ENCODE measurements at places on chromosomes 11 and 22. TPM values are rescaled to one million over a fixed set of nuclear protein-coding genes. Genes with fewer than 3 reads are reported as not detected.

DNA sequence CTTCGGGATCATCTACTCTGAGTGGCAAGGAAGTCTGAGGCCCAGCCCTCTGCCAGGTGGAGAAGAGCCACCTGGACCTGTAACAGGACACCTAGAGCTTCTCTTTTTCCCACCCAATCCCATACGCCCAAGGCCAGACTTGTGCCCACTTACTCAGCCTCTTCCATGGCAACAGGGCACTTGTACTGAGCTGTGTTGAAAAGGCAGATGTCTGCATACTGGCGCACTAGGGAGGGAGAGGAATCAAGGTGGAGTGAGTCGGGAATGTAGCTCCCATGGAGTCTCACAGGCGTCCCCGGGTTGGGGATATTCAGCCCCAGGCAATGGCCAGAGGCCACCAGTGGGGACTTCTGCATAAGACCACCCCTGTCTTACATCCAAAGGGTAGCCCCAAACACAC lies 36.1 kb downstream of the TPBGL start:
- DNase-seq = no peak
- no peak overlapping the region for H3K4me3 ChIP-seq
- H3K36me3 ChIP-seq = peaks cover 36% of the 10 kb centered on the region

- peaks cover 3% of the 10 kb centered on the region for H3K27me3 ChIP-seq
- no peak overlapping the region for H3K4me3 ChIP-seq
- no peak for DNase-seq
- H3K27ac ChIP-seq = no peak overlapping the region
These were observed 65.4 kb downstream of the TP53I11 start for GRCh38 chr11:44885065-44885810.

GRCh38 chr11:130858215-130858614 lies 58.1 kb downstream of the SNX19 start:
- no peaks in the 10 kb centered on the region for H3K27me3 ChIP-seq
- H3K4me3 ChIP-seq = no peak overlapping the region
- H3K4me1 ChIP-seq = peaks cover 16% of the 10 kb centered on the region
- DNase-seq = no peak
- H3K36me3 ChIP-seq = no peaks in the 10 kb centered on the region

- peaks cover 59% of the 10 kb centered on the region for H3K4me1 ChIP-seq
- H3K27ac ChIP-seq = no peak overlapping the region
- H3K36me3 ChIP-seq = peaks cover 20% of the 10 kb centered on the region
- DNase-seq = no peak
- H3K27me3 ChIP-seq = no peaks in the 10 kb centered on the region
- no peak overlapping the region for H3K4me3 ChIP-seq
These were observed 11.7 kb downstream of the CAPRIN1 start for GRCh38 chr11:34063061-34063795.

DNA sequence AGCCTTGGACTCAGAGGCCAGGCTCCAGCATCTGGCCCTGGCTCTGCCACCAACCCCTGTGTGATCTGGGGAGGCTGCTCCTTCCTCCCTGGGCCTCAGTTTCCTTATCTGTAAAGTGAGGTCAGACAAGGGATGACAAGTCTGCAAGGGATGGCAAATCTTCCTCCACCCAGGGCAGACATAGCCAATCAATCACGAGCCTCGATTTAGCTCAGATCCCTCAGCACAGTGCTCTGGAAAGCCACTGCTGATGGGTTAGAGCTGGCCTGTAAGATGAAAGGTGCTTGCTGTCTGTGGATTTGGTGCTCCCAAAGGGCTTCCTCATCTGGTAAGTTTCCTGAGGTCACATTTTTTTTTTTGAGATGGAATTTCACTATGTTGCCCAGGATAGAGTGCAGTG lies 20.2 kb downstream of the NPTXR start:
- no peaks in the 10 kb centered on the region for H3K4me1 ChIP-seq
- peaks cover 14% of the 10 kb centered on the region for H3K27me3 ChIP-seq
- no peak for DNase-seq
- no peak overlapping the region for H3K27ac ChIP-seq

GRCh38 chr11:115144914-115145313 lies 359.3 kb downstream of the CADM1 start:
- H3K27ac ChIP-seq = no peak overlapping the region
- no peak overlapping the region for H3K4me3 ChIP-seq
- no peaks in the 10 kb centered on the region for H3K36me3 ChIP-seq

DNA sequence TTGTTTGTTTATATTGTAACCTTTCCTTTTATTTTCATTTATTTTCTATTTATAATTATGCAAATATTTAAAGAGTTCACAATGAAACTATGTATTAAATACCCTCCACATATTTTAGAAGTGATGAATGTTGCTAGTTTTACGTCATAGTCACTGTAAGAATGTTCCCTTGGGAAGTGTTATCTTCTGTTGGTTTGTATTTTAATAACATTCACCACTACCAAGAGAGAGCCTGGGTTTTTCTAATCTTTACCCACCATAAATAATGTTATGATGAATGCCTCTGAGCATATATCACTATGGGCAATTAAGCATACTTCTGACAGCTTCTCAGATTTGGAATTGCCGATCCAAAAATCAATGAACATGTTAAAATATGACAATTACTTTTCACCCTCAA lies 80.7 kb downstream of the GGT1 start:
- H3K27me3 ChIP-seq = peaks cover 33% of the 10 kb centered on the region
- H3K36me3 ChIP-seq = no peaks in the 10 kb centered on the region
- H3K4me1 ChIP-seq = no peaks in the 10 kb centered on the region
- no peak overlapping the region for H3K27ac ChIP-seq
- DNase-seq = no peak
- no peak overlapping the region for H3K4me3 ChIP-seq

DNA sequence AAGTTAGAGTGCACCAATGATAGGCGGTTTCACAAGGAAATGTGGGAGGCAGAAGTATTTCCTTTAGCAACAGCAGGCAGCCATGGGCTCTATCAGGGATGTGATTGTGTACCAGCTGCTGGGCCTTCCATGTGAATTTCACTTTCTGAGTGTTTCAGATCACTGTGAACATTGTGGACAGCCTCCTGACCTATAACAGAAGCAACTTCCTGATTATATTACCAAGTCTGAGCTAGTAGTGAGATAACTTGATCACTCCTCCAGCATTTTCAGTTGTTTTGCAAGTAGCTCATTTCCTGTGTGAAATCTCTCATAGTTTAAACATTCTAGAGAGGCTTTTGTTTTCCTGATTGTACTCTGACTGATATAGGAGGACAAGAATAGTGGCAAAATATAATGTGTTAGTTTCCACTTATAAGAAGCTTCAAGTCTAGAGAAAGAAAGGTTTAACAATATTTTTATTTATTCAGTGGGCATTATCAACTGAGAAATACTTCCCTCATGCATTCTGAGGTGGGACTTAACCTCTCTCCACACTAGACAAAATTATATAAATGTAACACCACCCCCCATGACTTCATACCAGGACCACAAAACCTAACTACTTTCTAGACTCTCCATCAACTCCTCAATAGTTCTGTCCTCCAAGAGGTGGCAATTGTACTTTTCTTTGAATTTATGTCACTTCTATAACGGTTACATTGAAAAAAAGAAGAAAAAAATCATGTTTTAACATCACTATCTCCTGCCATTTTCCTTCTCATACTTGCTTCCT lies 184.2 kb upstream of the LUZP2 start:
- DNase-seq = no peak
- H3K4me1 ChIP-seq = no peaks in the 10 kb centered on the region
- no peaks in the 10 kb centered on the region for H3K36me3 ChIP-seq
- no peak overlapping the region for H3K27ac ChIP-seq
- no peak overlapping the region for H3K4me3 ChIP-seq

DNA sequence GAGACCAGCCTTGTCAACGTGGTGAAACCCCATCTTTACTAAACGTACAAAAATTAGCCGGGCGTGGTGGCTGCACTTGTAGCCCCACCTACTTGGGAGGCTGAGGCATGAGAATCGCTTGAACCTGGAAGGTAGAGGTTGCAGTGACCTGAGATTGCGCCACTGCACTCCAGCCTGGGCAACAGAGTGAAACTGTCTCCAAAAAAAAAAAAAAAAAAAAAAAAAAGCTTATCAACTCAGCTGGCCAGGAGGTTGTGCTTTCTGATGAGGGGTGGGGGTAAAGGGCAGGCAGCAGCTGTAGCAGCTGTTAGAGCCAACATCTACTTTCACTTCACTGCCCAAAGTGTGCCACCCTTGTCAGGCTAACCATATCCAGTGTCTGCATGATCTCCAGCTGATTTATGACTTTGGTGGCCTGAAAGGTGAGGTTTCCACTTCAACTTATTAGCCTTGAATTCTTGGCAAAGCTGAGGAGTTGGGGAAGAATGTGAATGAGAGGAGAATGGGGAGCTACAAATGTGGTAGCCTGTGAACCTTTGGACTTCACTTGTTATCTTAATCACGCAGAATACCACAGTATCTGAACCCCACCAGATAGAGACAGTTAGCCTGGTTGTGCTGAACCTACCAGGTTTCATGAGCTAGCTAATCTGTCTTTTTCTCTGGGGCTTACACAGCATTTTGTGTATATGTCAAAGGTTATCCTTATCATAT lies 19.6 kb downstream of the RNF121 start:
- peaks cover 42% of the 10 kb centered on the region for H3K4me1 ChIP-seq
- DNase-seq = no peak
- no peaks in the 10 kb centered on the region for H3K36me3 ChIP-seq
- no peak overlapping the region for H3K4me3 ChIP-seq

DNA sequence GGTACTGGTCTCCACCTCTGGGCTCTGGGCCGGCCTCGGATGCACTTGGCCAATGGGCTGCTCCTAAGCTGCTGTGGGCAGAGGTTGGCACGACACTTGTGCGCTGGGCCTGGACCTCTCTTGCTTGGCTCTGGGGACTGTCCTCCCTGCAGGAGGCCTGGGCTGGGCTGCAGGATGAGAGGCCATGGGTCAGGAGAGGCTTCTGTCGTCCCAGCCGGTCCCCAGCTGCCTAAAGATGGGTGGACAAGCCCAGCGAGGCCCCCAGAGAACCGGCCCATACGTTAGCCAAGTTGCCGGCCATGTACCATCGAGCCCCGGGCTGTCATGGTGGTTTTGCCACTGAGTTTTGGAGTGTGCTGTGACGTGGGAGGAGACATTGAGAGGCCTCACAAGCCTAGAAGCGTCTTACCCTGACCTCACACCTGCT lies 1.6 kb upstream of the CCDC188 start:
- H3K27me3 ChIP-seq = no peaks in the 10 kb centered on the region
- no peak overlapping the region for H3K4me3 ChIP-seq
- no peak for DNase-seq
- no peaks in the 10 kb centered on the region for H3K36me3 ChIP-seq
- no peaks in the 10 kb centered on the region for H3K4me1 ChIP-seq

GRCh38 chr22:38849811-38850210 lies 6.0 kb upstream of the NPTXR start:
- no peak overlapping the region for H3K4me3 ChIP-seq
- no peaks in the 10 kb centered on the region for H3K36me3 ChIP-seq
- H3K27ac ChIP-seq = no peak overlapping the region
- DNase-seq = no peak
- no peaks in the 10 kb centered on the region for H3K4me1 ChIP-seq

GRCh38 chr11:7204778-7205177 lies 46.9 kb upstream of the SYT9 start:
- DNase-seq = no peak
- H3K4me1 ChIP-seq = no peaks in the 10 kb centered on the region
- no peak overlapping the region for H3K4me3 ChIP-seq
- H3K36me3 ChIP-seq = no peaks in the 10 kb centered on the region
- no peaks in the 10 kb centered on the region for H3K27me3 ChIP-seq

GRCh38 chr11:94795476-94796189 lies 27.5 kb downstream of the AMOTL1 start:
- H3K36me3 ChIP-seq = peaks cover 29% of the 10 kb centered on the region
- H3K27me3 ChIP-seq = no peaks in the 10 kb centered on the region
- H3K27ac ChIP-seq = peak overlapping the region; percentile 92
- DNase-seq = no peak
- peaks cover 94% of the 10 kb centered on the region for H3K4me1 ChIP-seq
- H3K4me3 ChIP-seq = peak overlapping the region; percentile 50

DNA sequence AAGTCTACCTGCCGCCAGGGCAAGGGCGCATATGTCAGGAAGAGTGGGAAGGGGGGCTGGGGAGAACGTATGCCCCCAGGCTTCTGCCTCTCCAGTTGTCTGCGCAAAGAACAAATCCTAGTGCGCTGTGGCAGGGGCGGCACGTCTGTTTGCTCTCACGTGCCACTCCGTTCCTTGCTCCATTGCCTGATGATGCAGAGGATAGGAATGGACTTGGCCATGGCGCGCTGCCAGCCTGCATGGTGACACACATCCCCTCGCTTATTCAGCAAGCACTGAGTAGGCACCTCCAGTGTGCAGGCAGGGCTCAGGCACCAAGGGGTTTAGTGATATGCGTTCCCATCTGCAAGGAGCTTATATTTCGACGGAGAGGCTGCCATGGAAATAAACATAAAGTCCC lies 45.4 kb upstream of the SLC22A12 start:
- no peak overlapping the region for H3K27ac ChIP-seq
- no peak overlapping the region for H3K4me3 ChIP-seq
- peak; percentile 42 for DNase-seq
- H3K36me3 ChIP-seq = no peaks in the 10 kb centered on the region
- no peaks in the 10 kb centered on the region for H3K4me1 ChIP-seq

GRCh38 chr11:115464269-115464668 lies 39.9 kb downstream of the CADM1 start:
- H3K4me1 ChIP-seq = no peaks in the 10 kb centered on the region
- no peaks in the 10 kb centered on the region for H3K27me3 ChIP-seq
- no peak for DNase-seq

- H3K27me3 ChIP-seq = no peaks in the 10 kb centered on the region
- H3K4me1 ChIP-seq = no peaks in the 10 kb centered on the region
- no peak overlapping the region for H3K27ac ChIP-seq
- DNase-seq = no peak
- no peaks in the 10 kb centered on the region for H3K36me3 ChIP-seq
These were observed 39.8 kb upstream of the SPTBN2 start for GRCh38 chr11:66768818-66769217.

- no peaks in the 10 kb centered on the region for H3K36me3 ChIP-seq
- DNase-seq = no peak
- no peaks in the 10 kb centered on the region for H3K27me3 ChIP-seq
These were observed 20.0 kb downstream of the SHANK2 start for GRCh38 chr11:71232364-71232763.

GRCh38 chr11:57335343-57336110 lies at the start of gene SSRP1:
Gene SSRP1 (minus strand): TSS chr11:57335892. CDS start chr11:57335121, 771 bp downstream.
- peaks cover 18% of the 10 kb centered on the region for H3K4me1 ChIP-seq
- H3K36me3 ChIP-seq = peaks cover 43% of the 10 kb centered on the region
- H3K27me3 ChIP-seq = no peaks in the 10 kb centered on the region

GRCh38 chr11:131137046-131137445 lies 220.8 kb upstream of the SNX19 start:
- H3K4me3 ChIP-seq = no peak overlapping the region
- no peaks in the 10 kb centered on the region for H3K36me3 ChIP-seq
- DNase-seq = no peak
- no peaks in the 10 kb centered on the region for H3K4me1 ChIP-seq
- H3K27ac ChIP-seq = no peak overlapping the region

DNA sequence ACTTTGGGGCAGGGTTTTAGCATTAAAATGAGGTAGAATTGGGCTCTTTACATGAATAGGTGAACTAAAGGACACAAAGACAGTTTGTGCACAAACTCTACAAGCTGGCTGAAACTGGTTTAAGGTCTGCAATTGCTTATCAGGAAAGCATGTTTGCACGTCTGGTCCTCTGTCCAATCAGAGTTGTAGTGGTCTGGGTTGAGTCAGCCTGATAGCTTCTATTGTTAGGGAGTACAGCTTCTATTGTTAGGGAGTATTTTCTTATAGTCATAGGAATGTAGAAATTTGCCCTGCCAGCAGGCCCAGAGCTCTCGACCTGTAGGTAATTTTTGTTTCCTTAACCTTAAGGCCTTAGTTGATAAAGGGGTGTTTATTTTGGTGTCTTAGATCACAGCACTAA lies 1422.4 kb downstream of the LRRC4C start:
- no peaks in the 10 kb centered on the region for H3K4me1 ChIP-seq
- H3K4me3 ChIP-seq = no peak overlapping the region

Gene F2
- total RNA-seq = 0.16 TPM

Gene OR52E8
- total RNA-seq = not detected

Gene BACE1
- total RNA-seq = 7.7 TPM

Gene NPAS4
- total RNA-seq = not detected

Gene TMEM45B
- total RNA-seq = not detected

Gene EFCAB6
- total RNA-seq = 0.50 TPM

Gene MMP7
- not detected for total RNA-seq

All from psoas muscle (tissue), 8 donors.